Activated T-helper 1 cell treated with Interleukin-2 at 50 U/mL for 16 hours (primary cell): ENCODE measurements at places on chromosomes 13 and 19.

- no peak for DNase-seq
These were observed 563.5 kb upstream of the SLITRK1 start for GRCh38 chr13:84445776-84446175.

DNA sequence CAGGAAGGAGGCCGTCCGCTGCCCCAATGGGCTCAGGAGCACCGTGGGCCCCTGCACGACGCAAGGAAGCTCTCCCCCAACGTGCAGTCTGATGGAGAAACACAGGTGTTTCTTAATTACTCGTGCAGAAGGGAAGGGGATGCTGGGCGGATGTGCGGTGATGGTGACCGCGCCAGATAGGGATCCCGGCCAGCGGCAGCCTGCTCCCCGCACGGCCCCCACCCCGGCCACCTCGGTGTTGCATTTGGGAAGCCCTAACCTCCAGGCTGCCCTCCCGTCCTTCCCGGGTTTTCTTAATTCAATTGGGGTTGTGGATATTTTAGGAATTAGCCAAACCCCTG, 254.4 kb downstream of the ZNF536 start:
- DNase-seq = no peak

DNA sequence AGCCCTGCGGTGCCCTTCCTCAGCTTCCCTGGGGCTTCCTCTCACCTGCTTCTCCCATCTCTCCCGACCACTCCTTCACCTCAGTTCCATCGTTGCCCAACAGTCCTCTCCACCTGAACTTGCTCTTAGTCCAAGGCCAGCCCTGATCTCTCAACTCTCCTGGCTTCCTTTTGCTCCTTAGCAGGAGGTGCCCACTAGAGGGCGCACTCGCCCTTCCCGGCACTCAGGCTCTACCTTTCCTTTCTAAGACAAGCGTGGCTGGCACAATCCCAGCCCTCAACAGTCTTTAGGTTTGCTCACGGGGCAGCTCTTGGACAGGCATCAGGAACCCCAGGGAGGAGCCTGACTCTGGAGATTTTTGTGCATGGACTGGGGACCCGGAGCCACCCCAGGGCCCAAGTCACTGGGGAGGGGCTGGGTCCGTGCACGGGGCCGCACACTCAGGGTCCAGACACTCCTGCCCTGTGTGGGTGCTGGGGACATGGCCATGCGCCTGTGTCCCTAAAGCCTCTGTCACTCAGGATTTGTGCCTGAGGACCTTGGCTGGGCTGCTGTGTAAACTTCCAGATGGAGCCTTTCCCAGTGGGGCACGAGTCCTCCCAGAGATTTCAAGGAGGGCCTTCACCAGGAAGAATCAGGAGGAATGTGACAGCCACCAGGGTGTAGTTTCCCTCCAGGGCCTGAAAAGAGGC, 12.1 kb upstream of the CEACAM8 start:
- peak; percentile 4 for DNase-seq

- DNase-seq = no peak
These were observed 135.7 kb downstream of the LMO7 start for GRCh38 chr13:75771818-75772217.

GRCh38 chr19:39935364-39935661, 879 bp upstream of the FCGBP start:
- no peak for DNase-seq

GRCh38 chr13:18952225-18953016, 229.2 kb downstream of the TUBA3C start:
- no peak for DNase-seq

GRCh38 chr13:38950987-38951386, 39.6 kb downstream of the STOML3 start:
- no peak for DNase-seq

- no peak for DNase-seq
These were observed 1054.4 kb upstream of the SPRY2 start for GRCh38 chr13:81395368-81395767.

DNA sequence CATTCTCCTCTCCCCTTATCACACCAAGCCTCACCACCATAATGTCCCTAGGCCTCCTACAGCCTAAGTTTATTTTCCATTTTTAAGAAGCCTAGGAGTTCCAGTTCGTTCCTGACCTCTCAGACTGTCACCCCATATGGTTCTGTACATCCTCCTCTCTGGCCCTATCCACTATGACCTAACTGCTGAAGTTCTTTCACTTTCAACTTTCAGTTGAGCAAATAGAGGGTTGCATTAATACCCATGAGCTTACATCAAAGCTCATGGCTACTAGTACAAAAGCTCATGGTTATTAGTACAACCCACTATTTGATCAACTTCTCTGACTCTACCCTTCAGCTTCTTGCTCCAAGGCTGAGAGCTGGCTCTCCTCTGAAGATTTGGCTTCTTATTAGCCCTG, 72.9 kb downstream of the FGF14 start:
- DNase-seq = no peak

DNA sequence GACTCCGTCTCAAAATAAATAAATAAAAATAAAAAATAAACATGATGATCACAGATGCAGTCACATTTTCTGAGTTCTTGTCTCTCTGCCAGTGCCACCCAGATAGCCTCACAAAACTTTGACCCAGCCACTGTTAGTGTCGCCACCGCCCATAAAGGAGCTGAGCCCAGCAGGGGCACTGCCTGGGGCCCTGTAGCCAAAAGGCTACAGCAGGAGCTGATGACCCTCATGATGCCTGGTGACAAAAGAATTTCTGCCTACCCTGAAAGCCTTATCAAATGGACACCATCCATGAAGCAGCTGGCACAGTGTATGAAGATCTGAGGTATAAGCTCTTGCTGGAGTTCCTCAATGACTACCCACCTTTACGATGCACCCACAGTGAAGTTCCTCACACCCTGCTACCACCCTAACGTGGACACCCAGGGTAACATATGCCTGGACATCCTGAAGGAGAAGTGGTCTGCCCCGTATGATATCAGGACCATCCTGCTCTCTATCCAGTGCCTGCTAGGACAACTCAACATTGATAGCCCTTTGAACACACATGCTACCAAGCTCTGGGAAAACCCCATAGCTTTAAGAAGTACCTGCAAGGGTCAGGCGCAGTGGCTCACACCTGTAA, 18.3 kb downstream of the ZNF587 start:
- no peak for DNase-seq

GRCh38 chr13:31409678-31410356, 210.0 kb downstream of the B3GLCT start:
- DNase-seq = no peak

DNA sequence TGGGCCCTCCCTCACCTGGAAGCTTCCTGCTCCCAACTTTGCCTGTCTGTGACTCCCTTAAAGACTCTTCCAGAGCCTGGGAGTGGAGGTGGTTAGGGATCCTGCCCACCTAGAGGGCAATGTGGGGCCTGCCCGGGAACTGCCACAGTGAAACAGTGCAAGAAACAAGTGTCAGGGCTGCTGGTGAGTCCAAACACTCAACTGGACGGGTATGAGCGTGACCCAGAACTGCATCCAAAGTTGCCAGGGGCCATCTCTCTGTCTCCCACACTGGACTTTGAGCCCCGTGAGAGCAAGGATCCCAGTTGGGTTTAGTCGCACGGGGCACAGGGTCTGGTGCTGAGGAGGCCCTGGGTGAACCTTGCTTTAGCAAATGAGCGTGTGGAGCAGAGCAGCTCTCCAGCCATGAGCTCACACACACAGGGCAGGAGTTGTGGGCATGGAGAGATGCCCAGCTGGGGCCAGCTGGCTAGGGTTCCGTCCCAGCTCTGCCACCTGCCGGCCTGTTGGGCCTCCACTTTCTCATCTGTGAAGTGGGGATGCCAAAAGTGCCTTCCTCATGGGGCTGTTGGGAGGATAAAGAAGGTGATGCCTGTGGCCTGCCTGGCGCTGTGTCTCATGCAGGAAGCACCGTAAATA, 2.8 kb upstream of the NUMBL start:
- no peak for DNase-seq

DNA sequence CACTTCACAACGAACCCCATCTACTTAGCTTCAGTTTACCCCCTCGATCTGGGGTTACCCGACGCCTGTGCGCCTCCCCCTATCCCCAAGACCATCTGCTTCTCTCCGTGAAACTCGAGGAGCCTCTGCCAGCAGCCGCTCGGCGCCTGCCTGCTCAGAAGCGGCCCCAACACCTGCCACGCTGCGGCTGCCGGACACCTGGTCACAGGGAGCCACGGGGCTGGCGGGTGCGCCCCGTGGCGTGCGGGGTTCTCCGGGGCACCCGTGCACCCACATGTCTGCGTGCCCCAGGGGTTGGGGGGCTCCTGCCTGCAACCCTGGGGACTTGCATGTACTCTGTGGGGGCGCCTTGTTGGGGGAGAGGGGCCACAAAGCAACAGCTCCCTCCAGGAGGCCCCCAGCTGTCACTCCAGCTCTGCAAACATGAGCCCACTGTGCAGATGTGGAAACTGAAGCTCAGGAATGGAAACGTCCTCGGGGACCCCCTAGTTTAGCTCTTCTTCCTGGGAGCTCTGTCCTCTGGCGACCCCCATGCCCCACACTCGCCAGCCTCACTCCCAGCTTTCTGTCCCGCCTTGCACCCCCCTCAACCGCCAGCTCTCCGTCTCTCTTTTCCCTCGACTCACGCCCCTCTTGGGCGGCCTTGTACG, 7.0 kb upstream of the SEMA6B start:
- DNase-seq = no peak

- DNase-seq = no peak
These were observed 83.6 kb upstream of the PDCD5 start for GRCh38 chr19:32497391-32497790.

DNA sequence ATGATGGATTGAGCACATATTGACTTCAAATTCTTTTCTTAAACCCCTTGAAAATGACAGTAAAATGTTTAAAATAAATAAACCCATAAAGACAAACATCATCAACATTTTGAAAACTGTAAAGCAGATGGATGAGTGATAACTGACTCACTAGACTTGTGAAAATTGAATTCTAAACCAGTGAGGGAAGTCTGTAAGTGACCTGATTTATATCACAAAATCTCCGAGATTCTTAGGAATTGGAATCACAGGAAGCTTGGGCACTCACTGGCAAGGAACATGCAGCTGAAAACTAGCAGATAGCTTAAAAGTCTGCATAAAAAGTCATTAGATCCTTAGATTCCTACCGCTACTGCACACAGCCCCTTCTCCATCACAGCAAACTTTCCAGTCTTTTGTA, 51.3 kb upstream of the TSC22D1 start:
- no peak for DNase-seq

- no peak for DNase-seq
These were observed 7.7 kb downstream of the PEAK3 start for GRCh38 chr19:2274185-2274711.

GRCh38 chr13:69617587-69617986, 490.0 kb upstream of the ATXN8OS start:
- no peak for DNase-seq

- DNase-seq = no peak
These were observed 18.7 kb downstream of the STK24 start for GRCh38 chr13:98557937-98558792.

- peak; percentile 81 for DNase-seq
These were observed 4.0 kb downstream of the TPGS1 start for GRCh38 chr19:511101-511851.

DNA sequence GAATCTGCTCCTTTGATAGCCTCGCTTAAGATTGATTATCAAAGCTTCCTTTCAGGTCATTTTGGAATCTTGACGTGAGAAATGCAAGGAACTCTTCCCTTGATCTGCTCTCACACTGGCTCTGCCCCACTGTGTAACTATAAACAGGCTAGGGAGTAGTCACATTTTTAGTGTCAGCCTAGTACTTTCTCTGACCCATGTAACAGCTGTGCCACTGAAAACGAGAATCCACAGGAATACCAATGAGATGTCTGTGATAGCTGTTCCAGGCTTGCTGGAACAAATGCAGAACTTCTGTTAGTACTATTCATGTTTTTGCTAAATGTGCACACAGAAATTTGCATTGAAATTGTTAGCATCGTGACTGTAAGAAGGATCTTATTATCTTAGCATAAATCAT, 221.3 kb downstream of the MYO16 start:
- DNase-seq = no peak
